GM13976 (cell line): ENCODE measurements at places on chromosomes 4 and X.
A peak's percentile ranks its signal among the peaks of the same experiment; 100 is the strongest.

DNA sequence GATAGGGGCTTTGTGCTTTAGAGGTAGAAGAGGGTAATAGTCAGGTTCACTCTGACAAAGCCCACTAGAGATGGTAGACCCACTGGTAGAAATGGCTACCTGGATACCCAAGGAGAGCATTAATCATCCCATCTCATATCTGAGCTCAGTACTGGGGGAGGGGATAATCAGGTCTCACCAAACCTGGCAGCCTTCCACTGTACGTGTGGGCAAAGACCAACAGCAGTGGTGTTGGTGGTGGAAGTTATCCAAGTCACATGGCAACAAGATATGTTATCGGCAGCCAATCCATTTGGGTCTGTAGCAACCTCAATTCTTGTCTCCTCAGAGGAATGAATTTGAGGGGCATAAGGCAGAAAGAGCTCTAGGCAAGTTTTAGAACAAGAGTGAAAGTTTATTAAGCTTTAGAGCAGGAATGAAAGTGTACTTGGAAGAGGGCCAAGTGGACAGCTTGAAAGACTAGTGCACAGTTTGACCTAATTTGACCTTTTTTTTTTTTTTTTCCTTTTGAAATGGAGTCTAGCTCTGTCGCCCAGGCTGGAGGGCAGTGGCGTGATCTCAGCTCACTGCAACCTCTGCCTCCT, 67.0 kb upstream of the CXCL13 start:
- DNase-seq = no peak

- DNase-seq = no peak
These were observed 161.7 kb upstream of the NAP1L5 start for GRCh38 chr4:88859191-88859812.

GRCh38 chrX:17494216-17494615, 119.2 kb downstream of the NHS start:
- no peak for DNase-seq

- peak; percentile 42 for DNase-seq
These were observed 21.9 kb upstream of the SPON2 start for GRCh38 chr4:1194010-1194900.

GRCh38 chrX:83997781-83998180, 136.8 kb downstream of the CYLC1 start:
- DNase-seq = no peak

- no peak for DNase-seq
These were observed 465.5 kb upstream of the CTSO start for GRCh38 chr4:156419080-156419685.

DNA sequence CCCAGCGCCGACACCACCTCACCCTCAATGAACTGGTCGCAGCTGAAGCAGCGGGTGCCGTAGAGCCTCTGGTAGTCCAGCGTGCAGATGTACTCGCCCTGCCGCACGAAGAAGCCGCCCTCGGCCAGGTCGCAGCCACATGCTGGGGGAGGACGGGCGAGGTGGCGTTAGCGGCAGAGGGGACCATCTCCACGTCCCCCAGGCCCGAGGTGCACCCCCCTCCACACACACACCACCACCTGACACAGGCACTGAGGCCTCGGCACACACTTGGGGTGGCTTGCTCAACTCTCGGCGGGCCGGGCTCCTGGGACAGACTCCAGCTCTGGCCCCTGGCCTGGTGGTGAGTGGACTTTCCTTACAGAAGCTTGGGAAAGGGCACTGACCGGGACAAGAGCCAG, 61.5 kb downstream of the ABLIM2 start:
- DNase-seq = no peak

DNA sequence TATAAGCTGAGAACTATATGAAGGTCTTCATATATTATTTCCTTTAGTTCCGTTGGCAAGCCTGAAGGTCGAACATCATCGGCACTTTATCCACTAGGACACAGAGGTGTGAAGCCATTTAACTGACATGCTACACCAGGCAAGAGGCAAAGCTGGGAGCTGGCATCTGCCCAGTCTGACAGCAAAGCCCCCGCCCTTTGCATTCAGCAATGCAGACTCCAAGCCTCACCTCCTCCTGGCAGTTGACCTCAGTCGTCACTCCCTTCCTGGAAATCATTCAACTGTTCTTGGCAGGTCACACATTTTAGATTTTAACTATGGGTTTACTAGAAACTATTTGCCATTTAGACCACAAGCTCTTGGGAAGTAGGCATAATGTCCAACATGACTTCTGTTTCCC, 135.8 kb upstream of the FRG1 start:
- DNase-seq = no peak

DNA sequence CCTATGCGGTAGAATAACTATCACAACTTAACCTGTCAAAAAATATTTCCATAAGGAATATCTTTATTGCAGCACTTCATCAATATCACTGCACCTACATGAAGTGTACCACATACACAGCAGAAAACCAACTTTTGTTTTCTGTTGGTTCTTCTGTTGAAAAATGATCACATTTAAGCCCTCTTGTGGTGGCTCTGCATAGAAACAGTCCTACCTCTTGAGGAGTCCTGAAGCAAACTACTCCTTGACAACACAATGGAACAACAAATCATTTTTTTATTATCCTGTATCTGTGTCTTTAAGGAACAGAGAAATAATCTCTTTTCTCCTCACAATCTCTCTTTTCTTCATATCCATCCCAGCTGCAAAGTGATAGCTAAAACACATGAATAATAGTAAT, 39.8 kb upstream of the ATOH1 start:
- peak; percentile 29 for DNase-seq

GRCh38 chr4:61872983-61873382, 672.9 kb downstream of the ADGRL3 start:
- no peak for DNase-seq

DNA sequence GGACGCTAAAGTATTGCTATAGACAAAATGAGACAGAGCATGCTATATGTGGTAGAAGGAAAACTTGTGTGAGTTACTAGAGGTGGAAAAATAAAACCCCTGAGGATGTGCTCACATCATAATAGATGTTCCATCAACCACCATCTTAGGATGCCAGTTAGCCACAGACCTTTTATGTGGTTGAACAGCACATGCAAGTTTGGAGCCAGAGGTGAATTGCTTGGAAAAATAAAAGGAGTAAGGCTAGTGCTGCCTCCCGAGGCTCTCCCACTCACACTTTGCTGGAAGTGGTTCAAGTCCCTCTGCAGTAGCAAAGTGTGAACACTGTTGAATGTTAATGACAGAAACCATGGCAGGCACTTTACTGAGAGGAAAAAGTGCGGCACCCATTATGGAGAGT, 39.4 kb upstream of the PPARGC1A start:
- no peak for DNase-seq

GRCh38 chrX:24646745-24647182, 383 bp downstream of the PCYT1B start:
- DNase-seq = no peak

DNA sequence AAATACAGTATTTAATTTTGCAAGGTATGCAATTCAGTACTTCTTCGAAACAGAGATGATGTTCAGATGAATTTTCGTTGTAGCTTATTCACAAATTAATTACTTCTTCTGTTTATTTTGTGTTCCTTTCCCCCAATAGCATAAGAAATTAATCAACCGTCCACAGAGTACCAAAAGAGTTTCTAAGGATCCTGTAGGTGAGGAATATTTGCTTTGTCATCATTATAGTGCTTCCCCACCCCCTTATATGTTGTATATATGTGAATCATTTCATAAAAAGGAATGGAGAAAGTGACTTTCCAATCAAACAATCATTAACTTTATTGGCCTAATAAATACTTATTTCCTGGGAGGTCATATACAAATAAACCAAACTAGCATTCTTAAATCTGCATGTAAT, 57.6 kb downstream of the DTHD1 start:
- DNase-seq = no peak

- no peak for DNase-seq
These were observed 35.7 kb downstream of the AFAP1 start for GRCh38 chr4:7903791-7904516.

- no peak for DNase-seq
These were observed 31.4 kb downstream of the HOPX start for GRCh38 chr4:56649445-56650261.

- DNase-seq = no peak
These were observed 1348.8 kb downstream of the PCDH18 start for GRCh38 chr4:136183513-136183912.

DNA sequence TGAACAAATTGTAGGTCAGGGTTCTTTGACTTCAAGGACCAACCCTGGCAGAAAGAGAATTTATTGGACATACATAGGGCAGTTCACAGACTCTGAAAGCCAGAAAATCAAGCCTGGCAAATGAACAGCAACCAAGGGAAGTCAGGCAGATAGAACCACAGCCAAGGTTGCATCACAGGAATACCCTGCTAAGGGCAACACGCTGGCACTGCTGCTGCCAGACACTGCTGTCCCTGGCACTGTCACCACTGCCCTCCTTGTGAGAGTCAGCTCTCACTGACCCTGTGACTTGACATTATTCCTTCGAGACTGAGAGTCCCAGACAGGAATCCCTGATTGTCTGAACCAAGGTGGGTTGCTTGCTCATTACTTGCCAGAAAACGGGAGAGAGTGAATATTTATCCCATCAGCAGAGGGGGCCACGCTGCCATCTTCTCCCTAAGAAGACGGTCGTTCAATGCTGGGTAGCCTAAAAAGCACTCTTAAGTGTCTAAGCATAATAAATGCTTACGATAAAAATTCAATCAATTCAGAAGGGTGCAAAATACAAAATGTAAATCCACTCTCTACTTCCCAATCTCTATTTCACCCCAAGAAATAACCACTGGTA, 23.2 kb upstream of the PTTG2 start:
- DNase-seq = no peak

GRCh38 chrX:45322382-45322781, 121.7 kb upstream of the DIPK2B start:
- DNase-seq = peak; percentile 1

GRCh38 chr4:168177546-168178149, 85.3 kb downstream of the ANXA10 start:
- no peak for DNase-seq

- DNase-seq = no peak
These were observed 67.2 kb downstream of the GPAT3 start for GRCh38 chr4:83603129-83603528.

GRCh38 chr4:35175894-35176293, 1068.4 kb downstream of the ARAP2 start:
- DNase-seq = no peak

DNA sequence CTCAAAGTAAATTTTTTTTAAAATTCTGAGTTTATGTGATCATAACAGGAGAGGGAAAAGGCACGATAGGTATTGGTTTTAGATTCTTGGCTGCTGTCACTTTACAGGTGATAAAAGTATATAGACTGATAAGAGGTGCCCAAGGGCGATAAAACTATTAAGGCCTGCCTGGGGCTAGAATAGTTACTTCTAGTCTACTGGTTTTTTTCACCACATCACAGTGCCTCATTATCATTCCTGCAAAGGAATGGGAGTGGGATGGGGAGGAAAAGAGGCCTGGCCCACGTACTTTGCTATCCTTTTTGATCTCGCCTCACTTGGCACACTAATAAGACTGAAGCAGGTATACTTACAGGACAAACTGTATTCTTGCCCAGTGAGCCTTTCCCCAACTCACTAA, 46.6 kb downstream of the CXorf58 start:
- no peak for DNase-seq

DNA sequence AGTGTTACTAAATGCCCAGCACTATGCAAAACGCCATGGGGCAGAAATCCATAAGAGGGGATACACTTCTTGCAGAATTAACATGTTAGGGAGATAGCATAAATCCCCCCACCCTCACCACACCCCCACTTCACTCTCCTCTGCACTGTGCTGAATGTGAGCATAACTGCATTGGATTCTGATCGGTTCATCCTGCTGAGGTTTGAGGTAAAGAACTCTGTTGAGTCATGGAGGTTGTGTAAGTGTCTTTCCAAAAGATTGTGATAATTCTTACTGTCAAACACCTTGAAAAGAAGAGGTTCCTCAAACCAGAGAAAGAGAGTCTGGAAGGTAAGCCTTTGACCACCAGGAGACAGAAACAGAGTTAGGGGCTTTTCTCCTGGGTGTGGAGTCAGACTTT, 43.6 kb downstream of the RBM47 start:
- DNase-seq = no peak

GRCh38 chrX:48584698-48585097, 10.4 kb downstream of the RBM3 start:
- DNase-seq = no peak

DNA sequence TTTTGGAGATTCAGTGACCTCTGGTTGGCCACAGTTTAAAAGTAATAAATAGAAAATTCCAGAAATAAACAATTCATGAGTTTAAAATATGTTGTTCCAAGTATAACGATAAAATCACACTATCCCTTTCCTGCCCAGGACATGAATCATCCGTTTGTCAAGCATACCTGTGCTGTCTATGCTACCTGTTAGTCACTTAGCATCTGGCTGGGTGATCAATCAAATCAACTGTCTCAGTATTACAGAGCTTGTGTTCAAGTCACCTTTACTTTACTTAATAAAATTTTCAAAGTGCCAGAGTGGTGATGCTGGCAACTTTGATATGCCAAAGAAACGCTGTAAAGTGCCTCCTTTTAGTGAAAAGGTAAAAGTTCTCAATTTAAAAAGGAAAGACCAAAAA, 979.5 kb upstream of the NDST4 start:
- no peak for DNase-seq

DNA sequence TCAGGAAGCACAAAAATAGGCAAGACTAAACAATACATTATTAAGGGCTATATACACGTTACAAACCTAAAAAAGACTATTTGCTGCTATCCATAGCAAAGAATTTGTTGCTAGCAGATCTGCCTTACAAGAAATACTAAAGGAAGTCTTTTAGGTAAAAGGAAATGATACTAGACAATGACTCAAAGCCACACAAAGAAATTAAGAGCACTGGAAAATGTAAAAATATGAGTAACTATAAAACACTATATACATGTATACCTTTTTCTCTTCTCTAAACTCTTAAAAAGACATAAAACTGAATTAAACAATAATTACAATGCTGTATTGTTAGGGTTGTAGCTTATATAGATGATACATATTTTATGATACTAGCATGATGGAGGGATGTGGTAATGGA, 25.7 kb downstream of the SLC9A7 start:
- DNase-seq = no peak

DNA sequence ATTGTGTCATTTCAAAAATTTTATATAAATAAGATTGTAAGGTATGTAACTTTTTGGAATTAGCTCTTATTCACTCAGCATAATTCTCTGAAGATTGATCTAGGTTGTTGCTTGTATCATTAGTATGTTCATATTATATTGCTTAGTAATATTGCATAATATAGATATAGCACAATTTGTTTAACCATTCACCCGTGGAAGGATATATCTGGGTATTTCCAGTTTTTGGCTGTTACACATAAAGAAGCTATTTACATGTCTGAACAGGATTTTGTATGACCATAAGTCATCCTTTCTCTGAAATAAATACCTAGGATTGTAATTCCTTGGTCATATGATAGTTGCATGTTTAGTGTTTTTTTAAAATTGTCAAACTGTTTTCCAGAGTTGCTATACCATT, 82.5 kb downstream of the CPEB2 start:
- no peak for DNase-seq

- DNase-seq = no peak
These were observed 100.3 kb downstream of the F11 start for GRCh38 chr4:186366326-186366725.

- no peak for DNase-seq
These were observed 228.9 kb upstream of the ETNPPL start for GRCh38 chr4:108991551-108992328.
